Anterior cingulate cortex (tissue), 58 donors: ENCODE measurements at places on chromosomes 1 and 21.
A peak's percentile ranks its signal among the peaks of the same experiment; 100 is the strongest.

DNA sequence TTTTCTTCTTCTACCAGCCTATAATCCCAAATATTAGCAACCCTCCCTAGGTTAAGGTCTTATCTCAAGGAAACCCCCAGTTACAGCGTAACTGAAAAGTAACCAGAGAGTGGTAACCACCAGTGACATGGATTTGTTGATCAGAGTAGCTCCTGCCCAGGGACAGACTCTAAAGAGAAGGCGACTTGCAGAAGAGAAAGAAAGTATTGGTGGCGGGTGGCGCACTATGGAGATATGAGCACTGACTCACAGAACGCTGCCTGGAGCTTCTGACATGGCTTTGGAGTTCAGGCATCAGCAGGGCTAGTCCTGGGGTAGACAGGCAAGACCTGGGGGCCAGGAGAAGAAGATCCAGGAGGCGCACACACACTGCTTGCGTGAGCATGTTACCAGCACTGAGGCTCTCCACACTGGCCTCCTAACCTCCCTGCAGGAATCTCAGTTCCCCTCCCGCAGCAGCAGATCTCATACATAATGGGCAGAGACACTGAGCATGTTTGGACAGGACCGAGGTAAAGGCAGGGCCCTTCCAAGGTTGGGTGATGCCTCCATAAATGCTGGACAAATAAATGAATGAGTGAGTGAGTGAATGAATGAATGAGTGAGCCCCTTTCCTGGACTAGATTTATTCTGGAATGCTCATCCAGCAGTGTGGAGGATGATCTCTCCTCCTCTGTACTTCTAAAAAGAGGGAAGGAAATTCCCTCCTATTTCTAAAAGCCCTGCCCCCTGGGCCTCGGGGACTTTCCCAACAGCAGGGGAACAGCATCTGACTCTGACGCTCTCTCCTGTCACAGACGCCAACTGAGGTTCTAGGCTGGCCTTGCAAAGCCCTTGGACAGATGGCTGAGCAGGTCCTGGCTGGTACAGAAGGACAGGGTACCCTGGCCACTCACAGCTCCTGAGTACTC is 175.5 kb downstream of the CLIC6 start:
- DNase-seq: no peak

DNA sequence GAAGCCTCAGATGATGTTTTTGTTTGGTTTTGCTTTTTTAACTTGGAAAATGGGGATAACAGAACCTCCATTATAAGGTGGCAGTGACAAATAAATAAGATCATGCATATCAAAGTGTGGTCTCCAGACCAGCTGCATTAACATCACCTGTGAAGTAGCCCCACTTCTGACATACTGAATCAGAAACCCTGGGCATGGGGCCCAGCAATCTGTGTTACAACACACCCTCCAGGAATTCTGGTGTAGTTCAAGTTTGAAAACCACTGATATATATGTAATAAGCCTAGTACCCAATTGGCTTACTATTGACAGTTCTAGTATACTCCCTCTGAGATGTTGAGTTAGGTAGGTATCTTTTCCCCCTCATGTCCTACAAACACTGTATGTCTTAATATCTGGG is 24.1 kb upstream of the RNF19B start:
- DNase-seq: no peak

DNA sequence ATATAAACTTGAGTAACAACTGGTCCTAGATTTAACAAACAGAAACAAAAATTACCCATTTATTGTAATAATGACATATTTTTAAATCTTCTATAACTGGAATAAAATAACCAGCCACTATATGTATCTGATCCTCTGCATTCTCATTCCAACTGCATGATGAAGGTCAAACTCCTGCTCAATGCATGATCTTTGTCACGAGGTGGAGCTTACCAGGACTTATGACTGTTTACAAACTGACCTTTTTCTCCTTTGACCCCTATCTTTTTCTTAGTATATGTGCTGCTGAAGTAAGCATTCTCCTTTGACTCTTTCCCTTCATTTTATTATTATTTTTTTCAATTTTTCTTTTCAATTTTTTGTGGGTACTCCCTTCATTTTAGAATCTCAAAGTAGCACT is 252.2 kb downstream of the PDE4B start:
- DNase-seq: no peak

DNA sequence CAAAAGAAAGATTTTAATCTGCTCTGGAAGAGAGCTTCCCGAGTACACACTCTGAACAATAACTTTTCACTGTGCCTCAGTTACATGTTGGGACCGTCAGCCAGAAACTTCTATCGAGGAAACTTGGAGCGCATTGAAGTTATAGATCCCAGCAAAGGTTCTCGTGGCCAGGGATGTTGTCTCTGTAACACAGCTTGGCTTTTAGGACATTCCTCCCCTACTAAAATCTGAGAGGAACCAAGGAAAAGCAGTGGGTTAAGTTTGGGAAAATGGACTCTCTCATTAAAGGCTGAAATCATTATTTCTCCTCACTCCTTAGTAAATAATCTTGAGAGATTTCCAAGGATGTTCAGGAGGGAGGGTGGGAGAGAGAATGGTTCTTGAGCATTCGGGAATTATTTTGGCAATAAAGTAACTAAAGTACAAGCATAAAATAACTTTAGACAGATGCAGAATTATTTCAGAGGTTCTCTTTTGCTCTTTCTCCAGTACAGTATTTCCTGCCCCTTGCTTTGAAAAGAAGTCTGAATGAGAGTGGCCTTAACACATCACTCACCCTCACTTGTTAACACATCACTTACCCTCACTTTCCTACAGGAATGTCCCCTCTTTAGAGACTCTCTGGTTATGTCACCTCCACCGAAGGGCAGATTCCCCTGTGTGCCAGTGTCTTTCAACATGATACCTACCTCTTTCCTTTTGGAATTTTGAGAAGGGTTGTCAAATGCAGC is 1.8 kb upstream of the NFIA start:
- no peak for DNase-seq

GRCh38 chr1:154410185-154410827 is 5.2 kb downstream of the IL6R start:
- DNase-seq: no peak

DNA sequence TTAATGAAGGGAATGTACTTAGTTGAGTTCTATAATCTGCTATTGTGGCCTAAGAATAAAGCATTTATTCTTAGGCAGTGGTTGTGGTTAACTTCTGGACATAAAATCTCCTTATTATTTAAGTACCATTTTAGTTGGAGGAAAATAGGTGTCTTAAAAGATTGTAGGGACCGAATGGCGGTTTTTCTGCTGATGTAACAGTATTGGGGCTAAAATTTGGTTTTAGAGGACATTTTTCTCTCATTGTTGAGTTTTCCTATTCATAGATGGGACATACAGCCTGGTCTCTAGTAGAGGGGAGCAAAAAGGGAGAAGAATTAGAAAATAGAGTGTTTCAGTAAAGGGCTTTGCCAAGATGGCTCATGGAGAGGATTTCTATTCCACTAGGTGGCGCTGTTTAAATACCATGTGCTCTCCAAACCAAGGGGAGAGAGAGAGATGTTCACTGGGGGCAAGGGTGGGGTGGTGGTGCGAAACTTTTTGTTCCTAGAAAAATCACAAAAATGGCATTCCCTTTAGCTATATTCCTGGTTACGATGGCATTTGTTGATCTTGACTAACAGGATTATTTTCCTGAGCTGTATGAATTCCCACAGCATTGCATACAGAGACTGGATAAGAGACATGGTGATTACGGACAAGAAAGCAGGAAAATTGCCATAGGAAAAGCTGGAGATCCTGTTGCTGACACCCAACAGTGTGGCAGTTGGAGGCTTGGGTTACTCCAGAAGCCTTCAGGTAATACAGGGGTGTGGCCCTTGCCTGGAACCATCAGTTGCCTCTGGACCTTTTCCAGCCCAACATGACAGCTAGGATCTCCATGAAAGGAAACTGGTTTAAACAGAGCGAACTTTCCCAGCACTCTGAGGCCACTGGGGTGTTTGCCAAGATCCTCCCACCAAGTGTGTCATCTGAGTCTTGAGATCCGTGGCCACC is 18.2 kb upstream of the FCGR2A start:
- DNase-seq: no peak

DNA sequence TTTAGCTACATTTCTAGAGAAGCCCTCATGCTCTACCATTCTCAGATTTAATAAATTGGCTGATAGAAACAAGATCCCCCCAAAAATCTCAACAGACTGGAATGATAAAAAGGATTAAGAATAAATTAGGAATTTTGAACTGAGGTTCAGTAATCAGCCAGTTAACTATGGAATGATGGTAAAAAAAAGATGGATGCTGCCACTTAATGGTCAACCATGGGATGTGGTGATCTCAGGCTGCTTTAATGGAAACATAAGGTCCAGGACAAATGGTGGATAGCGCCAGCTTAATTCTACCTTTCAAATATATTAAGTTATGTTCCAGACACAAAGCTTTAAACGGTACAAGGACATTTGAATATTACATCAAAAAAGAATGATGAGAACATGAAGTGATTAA is 49.9 kb downstream of the CCN1 start:
- DNase-seq: no peak

- DNase-seq: no peak
Observed at GRCh38 chr1:153565529-153566374, at the start of gene S100A2. Gene S100A2, minus strand, starts transcription at chr1:153565844. Its CDS starts 1,967 bp downstream, at chr1:153563877.

DNA sequence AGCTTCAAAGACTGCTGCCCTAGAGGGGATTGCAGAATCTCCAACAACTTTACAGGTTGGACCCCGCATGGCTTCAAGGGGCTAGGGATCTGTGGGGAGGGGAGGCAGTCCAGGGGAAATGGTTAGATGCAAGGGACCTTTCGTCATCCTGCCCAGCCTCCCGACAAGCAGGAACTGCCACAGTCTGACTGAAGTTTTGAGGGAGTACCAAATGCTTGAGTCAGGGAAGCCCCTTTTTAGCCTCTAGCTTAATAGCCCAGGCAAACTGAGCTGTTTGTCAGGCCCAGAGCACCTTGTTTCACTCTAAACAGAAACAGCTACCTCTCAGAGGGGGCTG is 1.1 kb downstream of the TOR3A start:
- DNase-seq: no peak

- no peak for DNase-seq
Observed at GRCh38 chr1:68571454-68572235, 74.8 kb upstream of the DEPDC1 start.

GRCh38 chr1:154329551-154330131 is 4.3 kb downstream of the ATP8B2 start:
- no peak for DNase-seq

- DNase-seq: no peak
Observed at GRCh38 chr1:1921901-1922701, 3.0 kb upstream of the TMEM52 start.

- no peak for DNase-seq
Observed at GRCh38 chr1:245448975-245449431, 294.2 kb downstream of the KIF26B start.

- DNase-seq: no peak
Observed at GRCh38 chr21:43919871-43920801, 55.1 kb downstream of the AGPAT3 start.

GRCh38 chr1:245039196-245039595 is 115.6 kb upstream of the KIF26B start:
- no peak for DNase-seq

DNA sequence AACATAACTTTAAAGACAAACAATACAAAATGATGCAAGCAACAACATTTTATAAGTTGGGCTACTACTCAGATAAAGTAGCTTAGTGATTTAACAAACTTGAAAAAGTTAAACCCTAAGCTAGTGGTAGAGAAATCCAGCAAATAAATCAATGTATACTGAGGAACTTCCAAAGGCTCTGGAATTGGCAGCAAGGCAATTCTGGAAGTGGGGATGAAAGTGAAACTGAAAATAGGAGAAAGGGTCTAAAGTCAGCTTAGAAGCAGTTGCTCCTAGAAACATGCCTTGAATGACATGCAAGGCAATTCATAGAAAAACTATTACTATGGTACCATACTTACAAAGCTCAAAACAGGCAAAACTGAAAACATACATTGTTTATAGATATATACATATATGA is 90.0 kb upstream of the CAMK1G start:
- DNase-seq: no peak

- DNase-seq: no peak
Observed at GRCh38 chr1:121558514-121558913, 373.7 kb downstream of the SRGAP2C start.

- DNase-seq: peak; percentile 75
Observed at GRCh38 chr1:203127666-203128430, at the start of gene ADORA1. Gene ADORA1, plus strand, starts transcription at chr1:203127726. Its CDS starts 1,116 bp downstream, at chr1:203128842.

GRCh38 chr1:181503171-181503810 is 20.0 kb downstream of the CACNA1E start:
- DNase-seq: no peak

DNA sequence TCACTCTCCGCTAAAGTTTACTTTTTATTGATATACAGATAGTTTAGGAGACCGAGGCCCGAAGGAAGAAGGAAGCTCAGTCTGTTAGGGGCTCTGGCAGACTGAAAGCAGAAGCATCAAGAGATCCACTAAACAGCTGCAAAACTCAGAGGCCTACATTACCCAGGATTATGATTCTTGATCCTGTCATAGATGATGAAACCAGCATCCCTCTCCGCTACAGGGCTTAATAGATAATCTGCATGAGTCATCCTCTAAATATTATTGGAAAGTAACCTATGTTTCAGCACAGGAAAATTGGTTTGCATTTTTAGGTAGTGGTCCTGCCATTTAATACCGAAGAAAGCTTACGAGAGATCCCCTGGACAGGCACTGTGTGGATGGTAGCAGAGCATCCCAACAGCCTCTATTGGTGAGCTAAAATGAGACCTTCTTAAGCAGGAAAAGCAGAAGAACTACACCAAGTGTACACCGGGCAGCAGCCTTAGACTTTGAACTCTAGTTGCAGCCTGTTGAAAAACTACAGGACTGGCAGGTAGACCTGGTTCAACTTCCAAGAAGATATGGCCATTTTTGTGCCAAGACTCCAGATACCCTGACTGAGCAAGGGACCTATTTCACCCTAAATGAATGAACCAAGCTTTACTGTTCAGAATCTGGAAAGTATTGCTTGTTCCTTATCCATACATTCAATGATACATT is 6.8 kb downstream of the CASQ2 start:
- DNase-seq: no peak

DNA sequence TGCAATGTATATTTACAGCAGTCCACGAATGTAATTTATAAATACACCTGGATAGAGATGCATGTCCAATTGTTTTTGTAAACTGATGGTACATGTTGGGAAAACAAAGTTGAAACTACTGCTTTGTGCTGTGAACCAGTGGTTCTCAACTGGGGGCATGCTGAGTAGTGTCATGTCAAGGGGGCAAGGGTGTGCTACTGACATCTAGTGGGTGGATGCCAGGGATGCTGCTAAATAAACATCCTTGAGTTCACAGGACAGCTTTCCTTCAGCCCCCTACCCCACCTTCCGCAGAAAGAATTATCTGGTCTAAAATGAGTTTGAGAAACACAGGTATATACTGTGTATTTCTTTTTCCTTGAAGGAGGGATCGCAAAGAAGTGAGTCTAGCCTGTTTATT is 95.9 kb downstream of the RASAL2 start:
- no peak for DNase-seq

- DNase-seq: peak; percentile 77
Observed at GRCh38 chr1:25875154-25875855, at the start of gene PAQR7. Gene PAQR7, minus strand, starts transcription at chr1:25875708. Its CDS starts 11,869 bp downstream, at chr1:25863839.

DNA sequence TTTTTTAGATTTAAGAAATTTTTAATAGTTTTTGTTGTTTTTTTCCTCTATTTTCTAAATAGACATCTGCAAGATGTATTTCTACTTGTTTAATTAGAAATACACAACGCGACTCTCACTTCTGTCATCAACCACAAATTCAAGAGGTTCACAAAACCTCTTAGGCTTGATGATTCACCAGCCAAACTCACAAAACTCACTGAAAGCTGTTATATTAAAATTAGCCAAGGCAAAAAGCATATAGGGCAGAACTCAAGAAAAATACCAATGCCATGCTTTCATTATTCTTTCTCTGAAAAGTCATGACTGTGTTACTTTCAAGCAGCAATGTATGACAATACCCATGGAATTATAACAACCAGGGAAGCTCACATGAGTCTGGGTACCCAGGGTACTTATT is 487.0 kb upstream of the RGS18 start:
- no peak for DNase-seq

- peak; percentile 14 for DNase-seq
Observed at GRCh38 chr1:235012436-235013210, 116.0 kb downstream of the TOMM20 start.
